ENCODE measurements at places on chromosomes 12 and 14.

DNA sequence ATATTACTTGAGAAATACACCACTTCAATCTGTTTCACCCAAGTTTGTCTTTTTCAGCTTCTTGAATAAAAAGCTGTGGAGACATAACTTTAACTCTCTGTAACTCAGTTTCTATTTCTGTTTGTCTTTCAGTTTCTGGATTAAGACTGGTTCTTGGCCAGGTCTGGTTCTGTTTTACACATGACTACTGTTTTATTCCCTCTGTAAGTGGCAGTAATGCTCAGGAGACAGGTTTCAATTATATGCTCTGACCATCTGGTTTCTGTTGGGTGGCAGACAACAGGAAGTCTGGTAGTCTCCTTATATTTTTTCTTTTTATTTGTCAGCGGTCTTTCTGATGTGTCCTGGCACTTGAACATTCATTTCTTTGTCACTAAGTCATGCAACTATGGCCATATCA is 102.9 kb downstream of the RPS29 start:
- no peak for DNase-seq

DNA sequence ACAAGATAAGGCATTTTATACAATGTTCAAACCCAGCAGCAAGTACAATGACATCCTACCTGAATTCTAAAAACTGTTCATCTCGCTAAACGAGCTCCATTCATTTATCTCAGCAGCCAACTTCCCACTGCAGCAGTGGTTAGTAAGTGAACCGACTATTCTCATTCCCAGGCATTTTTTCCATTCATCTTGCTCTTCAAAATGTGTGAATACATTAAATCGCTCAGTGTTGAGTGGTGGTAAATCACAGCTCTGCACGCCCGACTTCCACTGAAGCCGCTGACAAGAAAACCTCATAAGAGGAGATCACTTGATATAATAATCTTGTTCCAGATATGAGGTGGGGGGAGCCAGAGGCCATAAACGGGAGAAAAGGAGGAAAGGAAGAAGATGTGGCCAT is 746.2 kb upstream of the USP15 start:
- DNase-seq, result no peak

- no peak for DNase-seq
Measured at GRCh38 chr12:112833267-112833666, 41.7 kb downstream of the RPH3A start.

GRCh38 chr12:29546000-29546399 is 48.5 kb upstream of the OVCH1 start:
- DNase-seq, result no peak

- DNase-seq, result no peak
Measured at GRCh38 chr14:98234208-98234607, 1037.8 kb downstream of the BCL11B start.

DNA sequence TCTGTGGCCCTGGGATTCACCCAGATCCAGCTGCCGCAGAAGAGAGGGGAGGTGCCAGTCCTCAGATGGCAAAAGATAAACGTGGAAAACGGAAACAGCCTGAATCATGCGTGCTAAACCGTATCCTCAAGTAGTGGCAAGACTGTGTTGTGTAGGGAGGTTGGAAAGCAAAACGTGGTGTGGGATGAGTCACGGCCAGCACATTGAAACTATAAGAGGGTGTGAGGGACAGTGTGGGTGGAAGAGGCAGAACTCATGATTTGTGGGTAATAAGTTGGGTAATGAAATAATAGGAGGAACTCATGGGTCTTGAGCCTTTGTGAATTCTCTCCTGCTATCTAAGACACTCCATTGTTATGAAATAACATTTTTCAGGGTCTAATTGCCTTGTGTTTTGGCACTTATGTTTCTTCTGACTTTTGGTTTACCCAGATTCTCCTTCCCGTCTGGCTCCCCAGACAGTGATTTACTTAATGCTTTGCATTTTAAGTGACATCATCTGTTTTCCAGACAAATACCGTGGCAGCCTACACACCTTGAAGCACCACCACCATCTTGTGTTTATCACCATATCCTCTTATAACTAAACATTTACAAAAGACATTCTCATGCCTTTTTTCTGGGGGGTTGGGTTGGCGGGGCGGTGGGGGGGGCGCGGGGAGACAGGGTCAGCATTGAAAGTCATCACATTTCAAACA is 62.3 kb upstream of the PTCSC3 start:
- DNase-seq, result no peak

DNA sequence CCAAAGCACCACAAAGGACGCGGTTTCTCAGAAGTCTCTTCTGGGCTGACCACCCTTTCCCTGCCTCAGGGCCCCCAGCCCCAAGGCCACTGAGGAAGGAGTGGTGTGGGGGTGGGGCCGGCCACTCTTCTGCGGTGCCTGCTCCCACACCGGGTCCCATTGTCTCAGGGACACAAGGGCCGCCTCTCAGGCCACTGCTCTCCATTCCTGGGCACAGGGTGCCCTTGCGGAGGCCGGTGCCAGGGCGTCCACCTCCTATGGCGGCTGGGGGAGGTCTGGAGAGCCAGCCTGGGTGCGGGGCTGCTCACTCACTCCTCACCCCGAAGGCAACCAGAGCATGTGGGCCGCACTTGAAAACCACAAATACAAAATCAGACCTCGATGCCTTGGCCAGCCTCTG is 44.1 kb downstream of the PRIMA1 start:
- DNase-seq, result no peak

- no peak for DNase-seq
Measured at GRCh38 chr12:82758749-82759330, 72.1 kb downstream of the TMTC2 start.

DNA sequence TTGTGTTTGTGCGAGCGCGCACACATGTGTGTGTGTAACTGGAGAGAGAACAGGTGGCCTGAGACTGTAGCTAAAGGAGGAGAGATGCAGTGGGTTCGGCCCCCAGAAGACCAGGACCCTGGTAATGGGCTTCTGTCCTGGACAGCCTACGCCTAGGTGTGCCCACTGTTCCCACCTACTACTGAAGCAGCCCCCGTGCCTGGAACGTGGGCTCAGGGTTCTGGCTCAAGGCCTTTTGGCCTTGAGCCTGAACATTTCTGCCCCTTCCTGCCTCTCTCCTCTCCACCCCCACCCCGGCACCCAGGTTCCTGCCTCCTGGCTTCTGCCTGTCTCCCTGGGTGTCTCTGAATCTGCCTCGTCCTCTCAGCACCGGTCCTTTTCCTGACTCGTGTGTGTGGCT is 1.5 kb upstream of the NXPH4 start:
- DNase-seq, result no peak

GRCh38 chr14:44316647-44317440 is 190.2 kb downstream of the FSCB start:
- DNase-seq, result no peak

DNA sequence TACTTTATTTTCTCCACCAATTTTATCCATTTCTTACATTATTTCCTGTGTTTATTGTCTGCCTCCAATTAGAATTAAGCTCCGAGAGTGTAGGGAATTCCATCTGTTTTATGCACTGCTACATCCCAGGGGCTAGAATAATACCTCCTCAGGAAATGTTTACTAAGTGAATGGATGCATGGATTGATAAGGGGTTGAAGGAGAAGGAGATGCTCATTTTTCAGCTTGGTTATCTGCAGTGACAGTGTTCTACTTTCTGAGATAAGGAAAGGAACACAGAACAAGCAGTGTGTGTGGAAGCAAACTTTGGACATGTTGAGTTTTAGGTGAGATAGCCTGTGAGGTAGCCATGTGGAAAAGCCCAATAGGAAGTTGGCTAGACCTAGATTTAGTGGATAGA is 164.6 kb upstream of the HMGA2 start:
- DNase-seq, result no peak

GRCh38 chr12:9065607-9065856 is 50.2 kb downstream of the A2M start:
- no peak for DNase-seq

- DNase-seq, result no peak
Measured at GRCh38 chr12:64757771-64758170, 1.4 kb downstream of the GNS start.

- DNase-seq, result no peak
Measured at GRCh38 chr14:94421316-94421715, 31.3 kb downstream of the SERPINA11 start.

GRCh38 chr14:95523051-95523814 is 6.8 kb upstream of the SYNE3 start:
- no peak for DNase-seq
